Right kidney (tissue), 9 donors: ENCODE measurements at places on chromosomes 7 and 10.
A peak's percentile ranks its signal among the peaks of the same experiment; 100 is the strongest.

DNA sequence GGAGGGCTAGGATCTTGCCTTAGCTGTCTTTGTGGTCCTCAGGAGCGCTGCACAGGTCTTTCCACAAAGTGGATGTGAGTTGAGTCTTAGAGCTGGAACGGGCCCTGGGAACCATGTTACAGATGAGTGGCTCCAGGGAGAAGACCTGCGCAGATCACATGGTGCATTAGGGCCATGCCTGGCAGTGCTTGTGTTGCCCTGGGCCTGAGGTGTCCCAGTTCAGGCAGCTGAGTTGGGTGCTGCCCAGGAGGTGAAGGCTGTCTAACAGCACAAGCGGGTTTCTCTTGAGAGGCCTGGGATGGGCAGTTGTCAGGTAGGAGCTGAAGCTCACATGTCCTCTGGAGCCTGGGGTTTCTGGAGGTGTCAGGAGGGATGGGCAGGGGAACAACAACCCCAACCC is 33.7 kb upstream of the ANKRD2 start:
- DNase-seq: no peak

GRCh38 chr10:93813507-93814465 is 56.0 kb downstream of the LGI1 start:
- no peak for DNase-seq

DNA sequence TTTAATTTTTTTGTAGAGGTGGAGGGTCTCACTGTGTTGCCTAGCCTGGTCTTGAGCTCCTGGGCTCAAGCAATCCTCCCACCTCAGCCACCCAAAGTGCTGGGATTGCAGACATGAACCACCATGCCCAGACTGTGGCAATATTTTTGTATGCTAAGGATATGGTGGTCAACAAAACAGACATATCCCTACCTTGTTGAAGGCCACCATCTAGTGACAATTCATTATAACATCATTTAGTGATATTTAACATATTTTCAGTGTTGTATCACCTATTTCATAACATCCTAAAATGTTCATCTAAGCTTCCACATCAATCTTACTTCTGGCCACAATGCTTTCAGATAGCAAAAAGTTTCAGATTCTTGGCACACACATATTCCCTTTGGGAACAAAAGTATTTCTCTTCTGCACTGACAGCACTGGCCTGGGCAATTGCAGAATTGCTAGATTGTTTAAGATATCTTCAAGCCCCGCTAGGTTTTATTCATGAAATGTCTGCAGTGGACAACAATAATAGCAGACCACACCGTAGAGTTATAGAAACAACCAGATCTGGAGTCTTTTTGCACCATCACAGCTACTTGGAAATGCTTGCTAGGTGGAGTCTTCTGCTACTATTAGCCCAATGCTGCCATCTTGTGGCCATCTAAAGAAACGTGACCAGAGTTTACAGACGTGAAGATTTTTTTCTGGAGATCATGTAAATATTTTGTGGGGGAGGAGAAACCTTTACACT is 58.4 kb downstream of the DNAJC12 start:
- DNase-seq: peak; percentile 36

- DNase-seq: no peak
Observed at GRCh38 chr10:97715259-97715874, 1.8 kb downstream of the MARVELD1 start.

DNA sequence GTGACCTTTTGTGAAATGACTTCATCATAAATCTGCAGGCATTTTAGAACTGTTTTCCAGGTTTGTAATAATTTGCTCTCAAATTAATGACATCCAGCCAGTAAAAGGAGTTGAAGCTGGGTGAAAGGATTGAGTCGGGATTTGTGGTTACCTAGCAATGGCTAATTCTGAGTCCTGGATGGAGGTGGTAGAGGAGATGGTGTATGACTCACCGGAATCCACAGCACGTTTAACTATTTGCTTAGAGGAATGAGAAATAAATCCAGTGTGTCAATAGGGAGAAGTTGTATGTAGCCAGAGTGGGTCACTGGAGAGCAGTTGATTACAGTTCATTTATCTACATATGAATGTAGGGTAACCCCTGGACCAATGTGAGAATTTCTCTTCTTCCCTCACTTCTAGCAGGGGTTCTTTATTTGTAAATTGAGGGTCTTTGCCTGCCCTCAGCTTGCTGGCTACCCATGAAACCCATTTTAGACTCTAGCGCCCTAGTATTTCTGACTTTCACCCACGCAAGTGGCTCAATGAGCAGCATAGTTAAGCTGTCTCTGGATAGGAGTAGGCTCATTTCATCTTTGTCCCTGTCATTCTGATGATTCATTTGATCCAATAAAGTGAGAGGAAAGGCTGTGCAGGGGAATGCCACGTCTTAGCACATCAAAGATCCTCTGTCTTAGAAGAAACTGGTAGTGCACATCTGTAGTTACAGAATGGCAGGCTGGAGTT is 547.8 kb downstream of the SORCS3 start:
- DNase-seq: no peak

DNA sequence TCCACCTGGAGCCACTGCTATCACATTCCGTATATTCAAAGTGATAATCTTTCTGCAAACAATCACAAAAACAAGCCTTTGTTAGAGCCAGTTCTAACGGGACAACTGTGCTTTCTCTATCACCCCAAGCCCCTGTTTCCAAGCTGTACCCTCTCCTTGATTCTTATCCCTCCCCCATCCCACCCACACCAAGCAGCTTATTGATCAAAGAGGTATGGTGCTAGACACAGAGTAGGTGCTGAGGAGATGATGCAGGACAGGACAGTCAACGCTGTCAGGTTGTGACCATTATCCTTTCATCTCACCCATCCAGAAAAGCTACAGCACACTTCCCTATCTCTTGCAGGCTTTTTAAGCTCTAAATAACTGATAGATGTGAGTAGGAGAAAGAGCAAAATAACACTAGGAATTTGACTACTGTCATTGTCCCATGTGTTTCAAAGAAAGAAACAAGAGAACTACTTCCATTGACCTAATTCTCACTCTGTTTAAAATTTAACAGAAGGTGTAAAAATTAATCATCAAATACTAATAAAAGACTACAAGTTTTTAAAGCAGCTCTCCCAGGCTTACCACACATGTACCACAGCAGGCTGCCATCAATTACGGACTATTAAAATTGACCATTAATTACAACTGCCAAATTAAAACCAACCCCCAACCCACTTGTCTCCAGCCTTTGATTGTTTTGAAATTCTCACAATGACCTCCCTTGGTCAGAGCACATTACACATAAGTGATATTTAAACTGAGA is 94.3 kb downstream of the ELAPOR2 start:
- DNase-seq: no peak

- DNase-seq: no peak
Observed at GRCh38 chr10:557792-558328, 131.6 kb downstream of the DIP2C start.

DNA sequence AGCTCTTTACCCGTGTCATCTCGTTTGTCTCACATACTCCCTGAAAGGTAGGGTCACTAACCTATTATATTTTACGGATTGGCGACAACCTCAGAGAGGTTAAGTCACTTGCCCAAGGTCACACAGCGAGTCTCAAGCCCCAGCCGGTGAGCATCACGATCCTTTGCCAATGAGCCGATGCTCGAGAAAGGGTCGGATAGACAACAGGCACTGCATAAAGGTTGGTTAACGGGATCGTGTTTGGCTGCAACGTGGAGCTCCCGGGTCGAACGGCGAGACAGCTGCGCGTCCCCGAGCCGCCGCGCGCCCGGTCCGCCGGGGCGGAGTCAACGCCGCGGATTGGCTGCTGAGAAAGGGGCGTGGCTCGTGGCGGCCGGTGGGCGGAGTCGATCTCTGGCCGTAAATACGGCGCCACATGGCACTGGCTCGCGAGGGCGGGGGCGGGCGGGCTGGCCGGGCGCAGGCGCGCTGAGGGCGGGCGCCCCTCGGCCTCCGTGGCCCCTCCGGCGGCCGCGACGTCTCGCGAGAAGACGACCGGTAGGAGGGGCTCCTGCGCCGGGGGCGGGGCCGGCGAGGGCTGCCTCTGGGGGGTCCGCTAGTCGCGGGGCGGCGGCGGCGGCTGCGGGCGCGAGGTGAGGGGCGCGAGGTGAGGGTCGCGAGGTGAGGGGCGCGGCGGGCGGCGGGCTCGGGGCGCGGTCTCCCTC is at the start of gene CHST12:
Gene CHST12 (plus strand): TSS at position 598 of the 704 bp plus-strand sequence. CDS start 29,029 bp downstream, outside the sequence.
- peak; percentile 87 for DNase-seq

- no peak for DNase-seq
Observed at GRCh38 chr10:93671042-93671441, 31.4 kb downstream of the FRA10AC1 start.

DNA sequence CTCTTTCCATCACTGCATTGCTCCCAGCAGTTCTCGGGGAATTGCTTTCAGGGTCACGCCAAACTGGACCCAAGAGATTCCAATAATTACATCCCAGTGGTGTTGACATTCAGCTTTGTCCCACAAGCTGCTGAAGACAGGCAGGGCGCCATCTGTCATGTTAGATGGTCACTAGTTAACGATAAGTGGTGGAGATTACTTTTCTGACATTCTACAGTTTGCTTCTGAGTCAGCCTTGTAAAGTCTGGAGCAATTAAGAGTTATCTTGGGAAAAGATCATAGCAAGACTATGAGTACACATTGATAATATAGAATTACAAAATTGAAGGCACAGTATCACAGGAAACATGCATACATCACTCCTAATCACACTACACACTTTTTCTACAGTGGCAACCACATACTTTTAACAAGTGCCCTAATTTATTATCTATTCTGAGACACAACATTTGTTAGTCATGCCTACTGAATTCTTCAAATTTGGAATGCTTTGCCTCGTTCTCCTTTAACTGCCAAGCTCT is 41.9 kb downstream of the SEMA3C start:
- DNase-seq: no peak

GRCh38 chr10:54900584-54900983 is 99.6 kb upstream of the PCDH15 start:
- DNase-seq: no peak

GRCh38 chr7:45060295-45060694 is 28.5 kb downstream of the NACAD start:
- DNase-seq: no peak

DNA sequence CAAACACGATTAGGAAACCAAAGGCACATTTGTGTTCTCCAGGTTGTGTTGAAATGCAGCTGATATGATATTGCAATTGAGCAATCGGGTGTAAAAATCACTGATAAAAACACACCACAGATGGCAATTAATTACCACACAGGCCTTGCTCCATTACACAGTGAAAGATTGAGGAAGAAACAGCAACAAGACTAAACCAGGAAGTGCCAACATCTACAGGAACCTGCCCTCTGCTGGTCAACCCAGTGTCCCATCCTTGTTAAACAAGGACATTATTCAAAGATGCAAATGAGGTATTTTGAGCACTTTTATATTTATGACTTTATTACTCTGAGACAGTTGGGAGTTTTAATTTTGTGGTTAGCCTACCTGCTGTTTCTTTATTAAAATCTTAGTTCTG is 765.6 kb upstream of the GHITM start:
- DNase-seq: no peak

DNA sequence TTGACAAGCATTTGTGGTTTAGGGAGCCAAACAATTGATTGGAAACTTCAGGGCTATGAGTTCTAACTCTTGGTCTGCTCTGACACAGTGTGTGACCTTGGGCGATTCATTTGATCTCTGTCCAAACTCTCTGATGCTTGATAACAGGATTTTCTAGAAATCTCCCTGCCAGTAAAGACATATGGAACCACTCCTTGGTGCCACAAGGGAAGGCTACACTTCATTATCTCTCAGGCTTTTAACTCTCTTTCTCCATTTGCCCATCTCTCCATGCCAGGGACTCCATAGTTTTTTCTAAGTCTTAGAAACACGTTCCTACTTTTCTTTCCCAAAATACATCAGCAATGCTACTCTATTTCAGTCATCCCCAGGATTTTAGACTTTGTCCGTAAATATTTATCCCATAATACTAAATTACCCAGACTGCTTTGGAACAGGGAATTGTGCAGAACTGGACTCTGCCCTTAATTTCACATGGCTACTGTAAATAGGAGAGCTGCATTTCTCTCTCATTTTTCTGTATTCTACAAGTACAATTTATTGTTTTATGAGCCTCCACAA is 488.2 kb downstream of the SUGCT start:
- DNase-seq: no peak

DNA sequence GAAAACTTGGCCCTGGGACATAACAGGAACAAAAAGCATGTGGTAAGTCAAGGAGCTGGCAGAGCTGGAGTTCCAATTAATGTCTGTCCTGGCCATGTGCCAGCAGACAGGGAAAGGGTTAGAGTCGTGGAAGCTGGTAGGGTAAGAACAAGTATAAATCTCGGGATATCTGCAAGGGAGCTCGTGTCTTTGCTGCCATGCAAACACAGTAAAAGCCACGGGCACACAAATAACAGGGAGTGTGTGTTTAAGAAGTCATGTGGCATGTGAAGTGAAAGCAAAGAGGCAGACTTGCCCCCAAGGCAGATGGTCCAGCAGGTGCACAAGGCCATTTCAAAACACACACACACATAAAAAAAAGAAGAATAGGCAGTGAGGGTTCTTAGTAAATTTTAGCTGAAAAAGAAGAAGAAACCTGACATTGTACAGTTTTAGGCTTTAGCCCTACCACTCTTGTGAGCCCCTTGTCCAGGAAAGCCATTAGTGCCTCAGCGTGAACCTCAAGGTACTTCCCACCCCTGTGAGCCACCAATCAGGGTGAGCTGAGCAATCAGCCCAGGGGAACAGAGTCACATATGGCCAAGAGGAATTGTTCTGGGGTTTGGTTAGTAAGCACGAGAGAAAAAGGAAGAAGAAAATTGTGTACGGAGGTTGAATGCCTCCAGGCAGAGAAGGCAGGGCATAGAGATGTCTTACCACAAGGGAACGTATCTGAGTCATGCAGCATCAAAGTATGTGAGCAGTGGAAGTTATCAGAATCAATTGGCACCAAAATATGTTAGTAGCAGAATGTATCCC is 32.8 kb upstream of the ARHGAP12 start:
- DNase-seq: no peak

DNA sequence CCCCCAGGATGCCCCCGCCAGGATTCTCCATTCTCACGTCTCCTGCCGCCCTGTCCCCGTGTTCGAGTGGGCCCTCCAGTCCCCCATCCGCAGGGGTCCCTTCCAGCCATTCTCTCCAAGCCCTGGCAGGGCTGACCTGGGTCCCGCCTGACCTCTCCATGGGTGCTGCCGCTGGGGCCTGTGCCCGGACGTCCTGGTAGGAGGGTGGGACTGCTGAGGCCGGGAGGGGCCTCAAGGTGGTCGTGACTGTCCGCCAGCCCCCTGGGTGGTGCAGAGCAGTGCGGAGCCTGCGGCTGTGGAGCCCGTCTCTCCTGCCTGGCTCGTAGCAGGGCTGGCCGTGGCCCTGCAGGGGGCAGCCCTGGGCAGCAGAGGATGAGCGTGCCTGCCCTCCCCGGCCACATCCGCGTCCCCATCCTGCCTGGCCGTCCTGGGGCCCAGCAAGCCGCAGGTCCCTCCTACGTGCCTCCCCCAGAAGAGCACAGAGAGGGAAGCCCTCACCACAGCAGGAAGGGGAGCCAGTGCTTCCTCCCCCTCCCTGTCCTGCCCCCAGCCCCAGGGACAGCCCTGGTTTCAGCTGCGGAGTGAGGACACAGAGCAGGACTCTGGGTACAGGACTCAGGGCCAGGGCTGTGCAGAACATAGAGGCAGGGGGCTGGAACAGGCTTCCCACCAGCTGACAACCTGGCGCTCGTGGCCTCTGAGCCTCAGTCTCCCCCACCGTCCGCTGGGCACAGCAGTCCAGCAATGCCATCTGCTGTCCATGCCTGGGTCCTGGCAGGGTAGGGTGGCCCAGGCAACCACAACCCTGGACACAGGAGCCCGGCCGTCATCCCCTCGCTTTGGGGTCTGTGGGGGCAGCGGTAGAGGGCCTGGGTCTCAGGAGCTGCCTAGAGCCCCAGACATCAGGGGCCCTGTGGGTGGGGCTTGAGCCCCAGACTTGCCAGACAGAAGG is 1.5 kb upstream of the GRIFIN start:
- peak; percentile 75 for DNase-seq

- DNase-seq: no peak
Observed at GRCh38 chr7:120877701-120878100, 19.8 kb upstream of the TSPAN12 start.
